ENCODE measurements at places on chromosomes 2 and 18.

- peak; percentile 89 for DNase-seq
Measured at GRCh38 chr2:240437861-240438809, 2.7 kb downstream of the GPC1 start.

DNA sequence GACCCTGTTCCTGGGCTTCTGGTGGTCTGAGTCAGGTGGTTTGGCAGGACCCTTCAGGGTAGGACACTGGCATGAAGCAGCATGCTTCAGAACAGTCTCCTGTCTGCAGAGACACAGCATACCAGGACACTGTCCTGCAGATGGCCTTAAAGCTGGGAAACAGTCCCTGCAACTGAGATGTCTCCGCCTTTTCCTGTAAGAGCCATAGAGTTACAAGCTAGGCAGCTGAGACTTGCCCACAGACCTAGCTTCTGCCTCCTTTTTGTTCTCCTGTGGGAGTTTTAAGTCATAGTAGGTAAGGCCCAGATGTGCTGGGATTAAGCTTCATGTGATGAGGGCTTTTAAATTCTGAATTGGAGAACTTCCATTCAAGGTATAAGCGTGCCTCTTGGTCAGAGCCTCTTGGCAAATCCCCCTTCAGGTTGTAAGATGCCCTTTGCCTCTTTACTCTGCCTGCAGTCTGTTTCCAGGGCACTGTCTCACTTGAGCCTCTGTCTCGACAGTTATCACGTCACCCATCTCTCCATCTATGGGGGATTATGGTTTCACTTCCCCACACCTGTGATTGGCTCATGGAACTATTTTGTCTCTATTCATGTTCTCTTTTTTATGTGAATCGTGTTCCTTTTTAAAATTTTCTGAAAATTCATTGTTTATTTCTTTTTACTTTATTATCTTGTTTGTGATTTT lies 51.8 kb downstream of the COA5 start:
- no peak for DNase-seq

- DNase-seq: peak; percentile 88
Measured at GRCh38 chr2:84701880-84702279, 179.0 kb downstream of the TRABD2A start.

DNA sequence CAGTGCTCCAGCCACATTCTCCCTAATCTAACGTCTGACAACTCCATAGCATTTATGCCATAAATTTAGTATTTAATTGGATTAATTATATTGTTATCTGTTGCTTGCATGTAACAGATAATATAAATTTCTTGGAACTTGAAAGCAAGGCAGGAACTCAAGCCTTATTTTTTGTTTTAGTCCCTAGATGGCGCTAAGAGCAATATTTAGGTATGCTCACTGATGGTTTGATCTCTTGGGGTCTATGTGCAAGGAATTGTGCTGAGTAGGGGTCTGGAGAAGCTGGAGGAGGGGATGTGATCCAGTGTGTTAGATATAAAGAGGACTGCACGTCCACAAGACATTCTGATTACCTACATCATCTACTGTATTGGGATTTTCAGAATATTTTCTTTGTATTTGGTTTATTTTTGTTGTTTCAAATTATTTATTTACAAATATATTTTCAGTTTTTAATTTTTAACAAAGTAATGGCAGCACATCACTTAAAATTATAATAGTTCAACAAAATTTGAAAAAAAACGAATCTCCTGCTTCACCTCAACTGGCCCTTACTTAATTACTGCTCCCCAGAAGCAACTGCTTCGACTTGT lies 32.8 kb downstream of the KATNAL2 start:
- peak; percentile 22 for DNase-seq

DNA sequence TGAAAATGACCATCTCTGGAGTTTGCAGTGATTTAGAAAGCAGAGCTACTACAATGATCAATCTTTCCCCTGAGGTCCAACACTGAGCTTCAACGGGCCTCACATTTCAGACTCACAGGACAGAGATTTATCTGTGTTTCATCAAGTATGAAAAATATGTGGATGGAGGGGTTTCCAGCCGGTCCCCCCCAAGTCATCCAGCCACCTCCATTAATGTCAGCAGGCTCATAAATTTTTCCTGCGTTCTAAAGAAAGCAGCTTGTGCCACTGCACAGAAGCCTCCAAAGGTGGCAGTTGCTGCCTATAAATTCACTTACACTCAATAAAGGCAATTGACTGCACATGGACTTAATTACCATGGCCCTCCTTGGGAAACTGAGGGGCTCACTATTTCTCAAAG lies 117.4 kb upstream of the ACKR3 start:
- no peak for DNase-seq

GRCh38 chr2:207156451-207157161 lies 9.1 kb downstream of the KLF7 start:
- no peak for DNase-seq
